Retina (tissue), 1 donor: ENCODE measurements at places on chromosomes 7 and 10.

- peak; percentile 85 for DNase-seq
Measured at GRCh38 chr10:122159141-122159970, 111.7 kb upstream of the BTBD16 start.

GRCh38 chr7:147535701-147536111, 1054.9 kb upstream of the C7orf33 start:
- DNase-seq = no peak

DNA sequence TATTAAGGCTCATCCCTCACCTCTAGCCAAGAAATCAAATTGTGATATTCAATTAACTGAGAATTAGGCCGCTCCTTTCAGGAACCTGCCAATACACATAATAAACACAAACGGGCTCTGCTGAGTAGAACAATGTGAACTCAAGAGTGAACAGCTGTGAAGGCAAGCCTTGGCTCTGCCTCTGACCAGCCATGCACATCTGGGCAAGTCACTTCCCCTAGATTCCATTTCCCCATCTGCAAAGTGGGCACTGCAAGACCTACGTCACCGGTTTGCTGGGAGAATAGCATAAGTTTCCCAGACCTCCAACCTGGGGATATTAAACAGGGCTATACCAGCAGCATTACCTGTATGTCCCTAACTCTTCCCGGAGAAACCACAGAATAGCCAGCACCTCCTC, 355.2 kb downstream of the TNS3 start:
- no peak for DNase-seq

- DNase-seq = no peak
Measured at GRCh38 chr10:62456611-62457101, 82.5 kb downstream of the ZNF365 start.

DNA sequence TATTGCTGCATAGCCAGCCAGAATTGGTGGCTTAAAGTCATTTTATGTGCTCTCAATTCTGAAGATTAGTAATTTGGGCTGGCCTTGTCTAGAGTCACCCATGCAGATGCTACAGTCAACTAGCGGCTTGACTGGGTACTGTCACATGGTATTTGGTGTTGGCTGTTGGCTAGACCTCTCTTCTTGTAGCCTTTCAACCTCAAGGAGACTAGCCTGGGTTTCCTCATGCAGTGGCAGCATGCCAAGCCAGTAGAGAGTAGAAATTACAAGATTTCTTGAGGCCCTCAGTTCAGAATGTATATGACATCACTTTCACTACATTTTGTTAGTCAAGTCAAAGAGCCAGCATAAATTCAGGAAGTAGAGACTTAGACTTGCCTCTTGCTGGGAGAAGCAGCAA, 3.7 kb upstream of the ZNF800 start:
- no peak for DNase-seq

DNA sequence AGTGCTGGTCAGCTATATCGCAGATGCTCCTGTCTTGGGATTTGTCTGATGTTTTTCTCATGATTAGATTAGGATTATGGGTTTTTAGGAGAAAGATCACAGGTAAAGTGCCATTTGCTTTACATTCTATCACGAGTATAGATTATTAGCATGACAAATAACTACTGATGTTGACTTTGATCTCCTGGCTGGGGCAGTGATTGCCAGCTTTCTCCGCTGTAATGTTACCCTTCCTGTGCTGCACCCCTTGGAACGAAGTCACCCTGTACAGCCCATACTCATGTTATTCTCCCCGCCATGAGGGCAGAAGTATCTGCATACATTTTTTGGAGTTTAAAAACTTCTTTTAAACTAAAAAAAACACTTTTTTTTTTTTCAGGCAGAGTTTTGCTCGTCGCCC, 10.8 kb upstream of the CLDN4 start:
- no peak for DNase-seq

DNA sequence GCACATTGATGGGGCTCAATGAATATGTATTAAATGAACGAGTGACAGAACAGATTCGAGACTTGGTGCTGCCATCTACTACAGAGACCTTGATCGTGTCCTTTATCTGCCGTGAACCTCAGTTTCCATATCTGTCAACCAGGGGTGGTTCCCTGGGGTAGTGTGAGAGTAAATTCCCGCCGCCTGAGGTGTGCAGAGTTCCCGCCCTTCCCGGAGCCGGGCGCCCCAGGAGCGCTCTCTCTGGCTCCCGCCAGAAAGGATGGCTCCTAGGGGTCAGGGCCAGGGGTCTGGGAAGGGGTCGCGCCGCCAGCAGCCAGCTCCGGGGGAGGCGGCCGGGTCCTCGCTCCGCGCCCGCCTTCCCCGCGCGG, 333 bp upstream of the PLCE1 start:
- DNase-seq = peak; percentile 57

- DNase-seq = peak; percentile 77
Measured at GRCh38 chr7:51315393-51316261, 982 bp downstream of the COBL start.

- no peak for DNase-seq
Measured at GRCh38 chr7:93723424-93724124, 149.1 kb upstream of the CALCR start.

GRCh38 chr7:142298009-142298408, 40.2 kb upstream of the PRSS58 start:
- no peak for DNase-seq

GRCh38 chr10:88129013-88129412, 265.6 kb downstream of the PTEN start:
- DNase-seq = no peak

- no peak for DNase-seq
Measured at GRCh38 chr7:40755438-40755837, 620.6 kb downstream of the SUGCT start.

DNA sequence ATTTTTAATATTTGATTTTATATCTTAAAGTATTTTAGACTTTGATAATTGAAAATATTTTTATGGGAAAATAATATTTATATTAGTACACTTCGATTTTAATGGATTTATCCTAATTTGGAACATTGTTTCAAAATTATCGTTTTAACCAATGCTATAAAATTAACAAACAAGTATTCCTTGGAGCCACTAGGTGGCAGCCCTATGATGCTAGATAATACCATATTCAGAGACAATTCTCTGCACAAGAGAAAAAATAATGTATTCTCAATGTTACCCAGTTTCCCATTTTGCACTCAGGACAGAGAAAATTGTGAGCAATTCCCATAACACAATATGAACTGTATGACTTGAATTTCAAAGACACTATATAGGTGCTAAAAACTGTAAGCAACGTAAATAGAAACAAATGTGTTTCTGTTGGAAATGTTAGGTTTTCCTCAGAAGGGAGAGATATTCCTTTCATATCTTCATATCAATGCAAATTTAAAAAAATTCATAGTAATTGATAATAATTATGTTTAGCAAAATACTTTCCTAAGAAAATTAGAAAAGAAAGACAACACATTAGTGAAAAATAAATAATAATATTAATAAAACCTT, 237.8 kb downstream of the SEMA3E start:
- DNase-seq = no peak

GRCh38 chr7:34727464-34727995, 69.5 kb downstream of the NPSR1 start:
- DNase-seq = no peak

DNA sequence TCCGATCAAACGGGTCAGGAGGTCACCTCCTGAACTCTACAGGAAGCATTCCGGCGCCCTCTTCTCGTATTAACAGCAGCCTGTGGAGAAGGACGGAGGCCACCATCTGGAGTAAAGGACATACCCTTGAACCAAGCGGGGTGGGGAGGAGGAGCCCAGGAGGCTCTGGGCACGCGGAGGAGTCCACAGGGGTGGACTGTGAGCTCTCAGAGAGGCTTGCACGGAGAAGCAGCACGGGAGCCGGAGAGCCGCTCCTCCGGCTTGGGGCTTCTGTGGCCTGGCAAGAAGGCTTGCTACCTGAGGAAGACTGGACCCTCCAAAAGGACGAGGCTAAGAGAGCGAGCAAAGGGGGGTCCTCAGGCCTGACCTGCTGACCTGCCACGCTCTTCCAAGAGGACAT, 77.9 kb downstream of the MAD1L1 start:
- DNase-seq = no peak

- no peak for DNase-seq
Measured at GRCh38 chr7:134179036-134180011, 52.2 kb downstream of the LRGUK start.

DNA sequence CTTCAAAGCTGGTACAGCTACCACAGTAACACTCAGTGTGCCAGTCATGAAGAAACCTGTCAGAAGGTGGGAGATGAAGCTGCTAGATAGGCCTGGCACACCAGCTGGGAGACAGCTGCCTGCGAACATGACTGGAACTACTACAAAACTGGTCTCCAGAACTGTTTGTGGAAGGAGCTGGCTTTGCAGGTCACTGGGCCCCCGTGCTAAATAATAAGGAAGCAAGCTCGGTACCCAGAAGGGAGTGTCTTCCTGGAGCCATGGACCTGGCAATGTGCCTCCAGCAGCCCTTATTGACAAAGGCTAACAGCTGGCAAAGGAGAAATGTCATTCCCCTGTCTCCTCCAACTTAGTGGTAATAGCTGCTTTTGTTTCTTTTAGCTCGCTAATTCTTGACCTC, 1217.6 kb upstream of the LRRN3 start:
- no peak for DNase-seq

DNA sequence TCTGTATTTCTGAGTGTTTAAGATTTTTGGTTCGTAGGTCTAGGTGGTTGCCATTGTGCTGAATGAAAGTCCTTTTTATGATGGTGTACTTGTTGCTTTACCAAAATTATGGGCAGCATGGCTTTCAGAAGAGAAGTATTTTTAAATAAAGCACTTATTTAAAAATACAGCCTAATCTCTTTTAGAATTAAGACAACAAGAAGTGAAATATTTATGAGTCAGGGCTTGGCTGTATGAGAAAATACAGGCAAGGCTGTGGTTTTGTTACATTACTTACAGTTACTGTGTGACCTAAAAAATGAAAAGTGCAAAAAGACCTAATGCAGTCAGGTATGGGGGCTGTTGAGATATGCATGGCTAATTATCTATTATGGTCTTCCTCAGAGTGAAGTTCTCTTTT, 185.2 kb upstream of the PPP1R3A start:
- no peak for DNase-seq

- DNase-seq = no peak
Measured at GRCh38 chr7:148898845-148899484, 14.9 kb upstream of the EZH2 start.

- no peak for DNase-seq
Measured at GRCh38 chr10:82390866-82391658, 516.1 kb downstream of the NRG3 start.

DNA sequence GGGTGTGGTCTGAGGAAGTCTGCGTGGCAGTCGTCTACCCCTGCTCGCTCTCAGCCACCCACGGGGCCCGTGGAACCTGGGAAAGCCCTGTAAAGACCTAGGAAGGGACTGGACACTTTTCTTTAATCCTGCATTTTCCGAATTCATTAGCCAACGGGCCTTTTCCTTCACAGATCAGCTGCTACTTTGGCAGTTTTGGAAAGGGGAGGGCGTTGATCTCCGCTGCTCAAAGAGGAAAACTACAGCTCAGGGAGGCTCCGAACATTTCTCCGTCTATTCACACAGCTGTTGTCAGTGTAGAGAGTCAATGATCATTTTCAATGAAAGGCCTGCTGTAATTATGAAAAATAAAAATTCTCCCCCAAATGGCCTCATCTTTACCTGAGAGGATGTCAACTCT, 450.1 kb upstream of the MKI67 start:
- no peak for DNase-seq

DNA sequence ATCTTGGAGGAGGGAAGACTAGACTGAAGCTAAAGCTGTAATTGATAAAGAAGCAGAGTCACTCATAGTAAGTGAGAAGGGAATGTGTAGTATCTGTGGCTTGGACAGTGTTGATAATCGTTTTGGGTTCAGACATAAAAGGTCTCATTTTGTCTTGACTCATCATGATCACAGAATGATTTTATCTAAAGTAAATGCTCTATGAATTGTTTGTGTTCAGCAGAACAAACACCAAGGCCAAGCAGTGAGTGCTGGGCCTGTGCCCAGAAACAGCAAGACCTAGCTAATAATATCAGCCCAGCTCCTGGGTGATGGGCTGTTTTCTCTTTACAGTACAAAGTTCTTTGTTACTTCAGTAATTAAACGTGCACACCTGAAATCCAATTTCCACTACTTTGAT, 26.7 kb upstream of the CD36 start:
- DNase-seq = no peak

- DNase-seq = peak; percentile 2
Measured at GRCh38 chr10:43205681-43206390, 61.0 kb downstream of the RASGEF1A start.
